ENCODE measurements at places on chromosomes 7 and 10.

GRCh38 chr7:72391821-72392377 lies 20.2 kb downstream of the CALN1 start:
- no peak for DNase-seq

DNA sequence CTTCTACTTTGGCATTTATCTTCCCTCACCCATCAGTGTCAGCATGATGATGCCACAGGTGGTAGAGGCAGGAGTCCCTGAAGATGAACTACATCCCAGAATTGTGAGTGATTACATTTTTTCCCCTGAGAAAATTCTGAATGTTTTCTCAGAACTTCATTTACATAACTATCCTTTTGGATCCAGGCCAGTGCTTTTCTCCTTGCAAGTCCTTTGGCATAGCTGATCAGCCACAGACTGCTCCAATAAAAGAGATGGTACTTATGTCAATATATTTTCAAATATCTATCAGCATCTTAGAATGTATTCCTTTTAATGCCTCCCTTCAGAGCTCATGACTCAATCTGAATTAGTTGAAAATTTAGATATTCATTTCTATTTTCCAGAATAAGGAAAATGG lies 135.5 kb downstream of the IQUB start:
- DNase-seq = no peak

- DNase-seq = no peak
Measured at GRCh38 chr10:85036661-85037060, 708.3 kb downstream of the CCSER2 start.

DNA sequence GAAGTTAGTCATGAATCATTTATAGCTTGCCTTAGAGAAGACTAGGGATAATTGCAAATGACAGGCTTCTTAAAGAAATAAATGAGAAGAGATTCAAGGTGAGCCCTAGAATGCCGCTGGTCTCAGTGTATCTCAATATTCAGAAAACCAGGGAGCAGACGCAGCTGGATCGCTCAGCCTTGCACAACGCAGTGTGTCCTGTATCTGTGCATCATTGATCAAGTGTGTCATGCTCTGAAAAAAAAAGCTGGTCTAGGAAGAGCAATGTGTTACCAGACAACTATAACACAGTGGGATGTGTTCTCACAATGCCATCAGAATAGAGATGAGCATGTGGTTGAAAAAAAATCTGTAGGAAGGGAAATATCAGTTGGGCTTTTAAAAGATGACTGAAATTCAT lies 230.1 kb downstream of the CALN1 start:
- no peak for DNase-seq

DNA sequence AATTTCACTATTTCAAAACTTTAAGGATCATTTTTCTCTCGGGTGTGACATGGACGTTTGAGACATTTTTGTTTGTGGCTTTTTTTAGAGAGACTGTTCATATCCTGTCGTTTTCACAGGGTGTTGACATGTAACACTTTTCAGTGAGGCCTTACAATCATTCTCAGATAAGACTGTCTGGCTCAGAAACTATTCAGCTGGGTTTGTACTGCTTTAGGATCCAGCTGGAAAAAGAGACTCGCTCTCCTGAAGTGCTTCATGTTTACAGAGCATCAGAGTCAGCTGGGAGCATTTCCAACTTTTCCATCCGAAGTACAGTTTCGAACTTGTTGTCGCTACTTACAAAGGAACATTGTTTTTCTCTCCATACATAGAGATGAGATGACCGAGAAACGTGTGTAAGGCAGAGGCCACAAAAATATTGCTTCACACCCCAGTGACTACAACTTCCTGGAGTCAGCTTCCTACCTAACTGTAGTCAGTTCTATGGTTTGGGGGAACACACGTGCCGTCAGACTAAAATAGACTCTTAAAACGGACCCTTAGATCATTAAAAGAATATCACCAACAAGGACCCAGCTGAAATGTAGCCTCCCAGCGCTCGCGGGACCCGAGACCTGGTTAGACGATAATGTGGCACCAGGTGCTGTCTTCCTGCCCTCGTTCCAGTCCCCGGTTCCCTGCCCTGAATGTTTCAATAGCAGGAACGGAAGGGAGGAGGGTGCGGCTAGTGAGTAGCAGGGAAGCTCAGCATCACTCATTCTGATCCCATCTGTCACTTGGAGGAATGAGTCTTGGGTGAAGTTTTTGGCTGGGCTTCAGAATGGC lies 78.0 kb downstream of the MKI67 start:
- DNase-seq = no peak

- no peak for DNase-seq
Measured at GRCh38 chr7:91656541-91657482, 223.7 kb downstream of the MTERF1 start.

DNA sequence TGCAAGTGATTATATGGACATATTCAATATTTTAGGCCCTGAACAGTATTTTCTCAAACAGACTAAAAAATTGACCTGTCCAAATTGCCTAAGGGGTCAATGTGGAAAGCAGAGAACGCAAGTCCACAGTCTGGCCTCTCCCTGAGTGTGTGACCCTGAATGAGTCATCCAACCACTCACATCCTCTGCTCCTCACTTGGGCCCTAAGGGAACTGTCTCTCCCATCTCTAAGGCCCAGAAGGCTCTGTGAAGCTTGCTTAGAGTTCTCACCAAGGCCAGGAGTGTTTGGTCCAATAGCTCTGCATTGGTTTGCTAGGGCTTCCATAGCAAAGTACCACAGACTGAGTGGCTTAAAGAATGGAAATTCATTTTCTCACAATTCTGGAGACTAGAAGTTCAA lies 155.1 kb downstream of the LSM5 start:
- no peak for DNase-seq

GRCh38 chr10:42242135-42242805 lies 396.1 kb downstream of the ZNF33B start:
- no peak for DNase-seq
